ENCODE measurements at places on chromosomes 3 and 15. TPM values are rescaled to one million over a fixed set of nuclear protein-coding genes. Genes with fewer than 3 reads are reported as not detected.

The GXYLT2 gene
- 1.8 TPM for total RNA-seq

The TRMT10C gene
- 29.6 TPM for total RNA-seq

The GNAT1 gene
- total RNA-seq: not detected

The PRKAR2A gene
- 44.3 TPM for total RNA-seq

The EHHADH gene
- 5.5 TPM for total RNA-seq

The GOLGA8G gene
- total RNA-seq: not detected

All from foreskin keratinocyte (primary cell).